ENCODE measurements at places on chromosomes 3 and 15.

GRCh38 chr3:29293421-29293820, 12.6 kb downstream of the RBMS3 start:
- no peak for DNase-seq

GRCh38 chr3:148240351-148240750, 457.4 kb upstream of the AGTR1 start:
- DNase-seq = no peak

DNA sequence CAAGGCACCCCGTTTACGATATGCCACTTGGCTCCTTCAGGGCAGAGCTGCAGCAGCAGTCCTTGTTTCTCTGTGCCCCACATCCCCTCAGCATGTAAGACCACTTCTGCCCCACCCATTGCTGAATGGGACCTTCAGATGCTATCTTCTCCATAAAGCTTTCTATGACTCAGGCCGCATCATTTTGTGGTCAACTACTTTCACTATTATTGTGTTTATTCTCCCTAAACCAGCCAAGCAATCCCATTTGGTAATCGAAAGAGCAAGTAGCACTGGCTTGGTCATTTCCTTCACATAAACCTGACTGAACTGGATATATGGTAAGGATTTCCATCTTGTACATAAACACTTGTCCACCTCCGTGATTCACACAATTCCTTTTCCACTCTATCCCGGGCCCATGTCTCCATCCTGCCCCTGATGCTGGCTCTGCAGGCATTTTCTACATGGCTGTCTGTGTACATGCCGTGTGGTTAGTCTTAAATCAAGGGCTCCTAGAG, 25.7 kb downstream of the LIPC start:
- DNase-seq = peak; percentile 59

- DNase-seq = no peak
These were observed 146.4 kb downstream of the ERC2 start for GRCh38 chr3:56321892-56322291.

GRCh38 chr15:61003437-61004218, 225.5 kb downstream of the RORA start:
- DNase-seq = no peak

- DNase-seq = no peak
These were observed 123.0 kb upstream of the PROK2 start for GRCh38 chr3:71907996-71908395.

GRCh38 chr15:100265641-100266035, 76.1 kb downstream of the ADAMTS17 start:
- no peak for DNase-seq

- DNase-seq = no peak
These were observed 52.9 kb downstream of the CCNL1 start for GRCh38 chr3:157107037-157107436.

GRCh38 chr3:183487016-183487415, 58.6 kb upstream of the MCF2L2 start:
- DNase-seq = no peak

DNA sequence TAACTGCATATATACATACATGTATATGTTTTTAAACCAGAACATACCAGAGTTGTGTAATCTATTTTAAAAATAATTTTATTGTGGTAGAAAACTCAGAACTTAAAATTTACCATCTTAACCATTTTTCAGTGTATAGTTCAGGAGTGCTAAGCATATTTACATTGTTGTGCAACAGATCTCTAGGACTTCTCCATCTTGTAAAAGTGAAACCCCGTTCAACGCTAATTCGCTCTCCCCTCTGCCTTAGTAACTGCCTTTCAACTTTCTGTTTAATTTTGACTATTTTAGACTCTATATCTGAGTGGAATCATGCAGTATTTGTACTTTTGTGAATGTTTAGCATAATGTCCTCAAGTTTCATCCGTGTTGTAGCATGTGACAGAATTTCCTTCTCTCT, 51.8 kb upstream of the SSR3 start:
- DNase-seq = no peak

DNA sequence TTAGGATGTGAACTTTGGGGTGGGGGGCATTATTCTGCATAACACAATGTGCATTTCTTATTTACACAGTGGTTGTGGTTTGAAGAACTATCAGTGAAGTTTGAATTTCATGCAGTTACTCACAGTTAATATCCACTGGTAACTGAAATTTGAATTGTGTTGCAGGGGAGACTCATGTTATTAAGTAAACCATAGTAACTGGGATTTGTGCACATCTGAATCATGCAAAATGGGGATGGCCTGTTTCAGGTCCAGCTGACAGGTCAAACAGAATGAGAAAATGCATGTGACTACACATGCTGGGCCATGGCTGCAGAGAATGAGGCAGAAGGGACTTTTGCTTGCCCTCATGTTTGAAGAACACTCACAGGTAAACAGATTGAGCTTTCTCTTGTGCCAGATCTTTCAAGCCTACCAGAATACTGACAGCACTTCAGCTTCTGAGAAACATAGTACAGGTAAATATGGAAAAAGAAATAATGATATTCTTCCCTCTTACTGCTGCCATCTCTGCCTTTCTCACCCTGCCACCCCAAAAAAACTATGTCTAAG, 115.0 kb downstream of the POLQ start:
- DNase-seq = no peak

DNA sequence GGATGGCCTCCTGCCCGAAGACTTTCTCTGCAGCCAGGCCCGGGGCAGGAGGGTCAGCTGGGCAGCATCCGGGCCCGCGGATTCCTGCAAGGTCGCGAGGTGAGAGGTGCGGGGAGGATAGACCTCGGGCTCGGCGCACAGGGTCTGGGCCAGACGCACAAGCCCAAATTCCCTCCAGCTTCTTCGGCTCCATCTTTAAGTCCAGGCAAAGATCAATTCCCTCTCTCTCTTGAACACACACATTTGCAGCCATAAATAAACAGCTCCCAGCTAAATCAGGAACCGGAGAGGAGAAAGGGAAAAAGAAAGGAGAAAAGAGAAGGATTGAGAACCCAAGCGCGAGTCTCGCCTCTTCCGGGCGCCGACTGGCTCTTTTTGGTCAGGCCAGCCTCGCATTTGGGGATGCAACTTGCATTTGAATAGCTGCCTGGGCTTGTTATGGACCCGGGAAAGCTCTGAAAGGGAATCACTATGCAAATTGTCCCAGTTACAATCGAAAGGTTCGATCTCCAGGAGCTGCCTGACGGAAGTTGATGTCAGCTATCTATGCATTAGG, 14.5 kb upstream of the ONECUT1 start:
- DNase-seq = no peak

DNA sequence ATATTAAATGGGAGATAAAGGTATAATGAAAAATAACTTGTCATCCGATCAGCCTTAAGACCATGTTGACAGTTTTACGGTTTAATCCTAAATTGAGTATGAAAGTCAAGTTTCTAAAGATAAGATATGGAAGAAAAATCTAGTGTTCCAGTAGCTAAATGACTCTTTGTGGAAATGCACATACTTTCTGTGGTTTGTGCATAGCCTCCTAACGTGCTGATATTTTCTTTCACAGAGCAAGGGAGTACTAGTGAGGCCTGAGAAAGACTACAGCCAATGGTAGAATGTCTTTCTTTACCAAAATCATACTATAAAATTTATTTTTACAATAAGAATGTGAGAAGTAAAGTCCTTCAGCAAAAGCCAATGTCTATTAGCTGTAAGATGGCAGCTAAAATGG, 430.6 kb upstream of the RGMA start:
- no peak for DNase-seq

- no peak for DNase-seq
These were observed 35.0 kb upstream of the TJP1 start for GRCh38 chr15:29857221-29857789.

DNA sequence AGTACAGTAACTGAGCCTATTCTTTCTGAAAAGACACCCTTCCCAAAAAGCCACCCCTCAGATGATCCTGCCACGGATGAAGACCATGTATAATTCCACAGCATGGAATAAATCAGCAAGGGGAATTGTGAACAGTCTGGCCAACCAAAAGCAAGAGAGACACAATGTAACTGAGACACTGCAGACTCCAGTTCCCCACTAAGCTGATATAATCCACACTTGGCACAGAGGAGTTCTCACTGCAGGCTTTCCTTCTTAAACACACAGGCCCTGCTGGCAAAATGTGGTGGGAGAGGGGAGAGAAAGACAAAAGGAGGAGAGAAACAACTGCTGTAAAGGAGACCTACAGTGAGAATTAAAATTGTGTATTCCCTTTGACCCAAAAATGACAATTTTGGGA, 12.7 kb downstream of the GPR156 start:
- DNase-seq = no peak

DNA sequence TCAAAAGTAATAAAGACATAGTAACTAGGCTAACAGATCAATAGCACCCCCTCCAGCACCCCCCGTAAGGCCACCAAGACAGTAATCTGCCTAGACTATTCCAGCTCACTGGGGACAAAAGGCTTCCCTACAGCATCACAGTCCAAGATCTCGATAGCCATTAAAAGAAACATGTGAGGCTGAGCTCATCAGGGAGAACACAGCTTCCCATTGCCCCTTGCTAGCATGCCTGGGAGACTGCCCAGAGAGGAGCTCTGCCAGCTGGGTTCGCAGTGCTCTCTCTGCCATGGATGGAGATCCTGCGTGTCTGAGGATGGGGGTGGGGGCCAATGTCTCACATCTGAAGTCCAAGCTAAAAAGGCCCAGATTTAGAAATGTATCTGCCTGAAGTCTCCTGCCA, 17.8 kb downstream of the LRIG1 start:
- peak; percentile 35 for DNase-seq

DNA sequence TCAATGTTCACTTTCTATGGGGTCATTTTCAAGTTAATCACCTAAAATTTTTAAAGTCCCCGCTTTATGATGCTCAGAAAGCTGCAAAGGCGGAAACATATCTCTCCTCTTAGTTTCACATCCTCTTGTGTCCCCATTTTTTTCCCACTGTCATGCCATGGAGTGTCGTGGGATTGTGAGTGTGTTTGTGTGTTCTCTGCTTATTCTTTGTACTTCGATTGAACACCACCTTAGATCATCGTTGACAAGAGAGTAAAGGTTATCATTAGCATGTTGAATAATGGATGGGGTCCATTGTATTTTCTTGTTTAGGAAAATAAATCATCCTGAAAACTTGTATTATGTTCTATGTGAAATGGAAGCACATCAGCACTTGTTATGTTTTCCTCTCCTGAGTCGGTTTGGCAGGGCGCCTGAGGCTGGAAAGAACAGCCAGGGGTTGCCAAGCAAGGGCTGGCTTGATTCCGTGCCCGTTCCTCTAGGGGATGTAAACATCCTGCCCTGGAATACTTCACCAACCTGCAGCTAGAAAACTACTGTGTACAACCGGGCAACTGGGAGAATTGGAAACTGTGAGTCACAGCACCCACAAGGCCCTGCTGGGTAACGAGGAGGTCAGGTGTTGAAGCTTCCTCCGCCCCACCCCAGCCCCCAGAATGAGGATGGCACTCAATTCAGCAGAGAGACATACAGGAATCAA, 67.2 kb downstream of the EIF4E3 start:
- DNase-seq = no peak

DNA sequence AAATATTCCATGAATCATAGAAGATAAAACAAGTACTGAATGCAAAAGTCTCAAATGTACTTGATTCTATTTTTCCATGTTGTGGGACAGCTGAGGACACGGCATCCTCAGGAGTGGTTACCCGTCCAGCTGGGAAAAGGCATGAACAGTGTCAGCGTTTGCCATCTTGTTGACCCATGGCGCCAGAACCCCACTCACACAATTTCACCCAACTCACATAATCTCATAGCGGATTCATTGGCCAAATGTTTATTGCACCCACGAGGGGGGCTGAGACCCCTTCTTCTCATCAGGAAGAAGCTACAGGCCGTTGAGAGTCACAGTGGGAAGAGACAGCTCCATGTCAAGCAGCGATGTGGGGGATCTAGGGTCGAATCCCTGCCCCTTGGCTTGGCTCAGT, 72.9 kb downstream of the OCA2 start:
- DNase-seq = no peak

- DNase-seq = peak; percentile 20
These were observed 57.4 kb downstream of the MRPS25 start for GRCh38 chr3:15007681-15008141.

GRCh38 chr3:25416176-25416575, 11.9 kb upstream of the RARB start:
- no peak for DNase-seq

GRCh38 chr3:114213292-114213626, 24.1 kb downstream of the ZNF80 start:
- DNase-seq = peak; percentile 19

DNA sequence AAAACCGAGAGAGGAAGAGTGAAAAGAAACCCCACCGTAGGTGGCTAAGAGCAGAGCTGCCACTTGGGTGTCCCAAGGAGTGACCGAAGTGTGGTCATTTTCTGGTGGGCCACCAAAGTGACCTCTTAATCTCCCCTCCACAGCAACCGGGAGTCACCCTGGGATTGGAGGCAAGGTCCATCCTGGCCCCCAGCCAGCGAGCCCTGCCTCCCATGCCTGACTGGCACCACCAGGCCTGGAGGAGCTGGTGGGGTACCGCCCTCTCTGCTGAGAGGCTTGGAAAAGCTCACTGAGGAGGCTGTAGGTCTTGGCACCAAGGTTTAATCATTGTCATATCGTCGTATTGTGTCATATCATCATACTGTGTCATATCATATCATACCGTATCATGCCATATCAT, 74.0 kb upstream of the TRPM1 start:
- DNase-seq = no peak

DNA sequence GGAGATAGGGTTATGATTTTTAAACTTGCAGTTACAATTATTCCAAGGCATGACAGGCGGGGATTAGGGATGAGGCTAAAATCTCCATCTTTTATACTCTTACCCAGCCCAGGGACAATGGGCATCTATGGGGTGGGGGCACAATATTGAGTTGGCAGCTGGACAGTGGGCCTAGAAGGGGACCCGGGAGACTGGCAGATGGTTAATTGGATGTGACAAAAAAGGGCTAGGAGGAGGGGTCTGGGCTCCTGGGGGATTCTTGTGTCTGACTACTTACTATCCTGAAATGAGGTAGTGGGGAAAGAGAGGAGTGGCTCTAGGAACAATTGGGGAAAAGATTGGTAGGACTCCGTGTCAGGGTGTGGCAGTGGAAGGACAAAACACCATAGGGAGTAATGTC, 53.0 kb upstream of the ROPN1 start:
- DNase-seq = no peak

DNA sequence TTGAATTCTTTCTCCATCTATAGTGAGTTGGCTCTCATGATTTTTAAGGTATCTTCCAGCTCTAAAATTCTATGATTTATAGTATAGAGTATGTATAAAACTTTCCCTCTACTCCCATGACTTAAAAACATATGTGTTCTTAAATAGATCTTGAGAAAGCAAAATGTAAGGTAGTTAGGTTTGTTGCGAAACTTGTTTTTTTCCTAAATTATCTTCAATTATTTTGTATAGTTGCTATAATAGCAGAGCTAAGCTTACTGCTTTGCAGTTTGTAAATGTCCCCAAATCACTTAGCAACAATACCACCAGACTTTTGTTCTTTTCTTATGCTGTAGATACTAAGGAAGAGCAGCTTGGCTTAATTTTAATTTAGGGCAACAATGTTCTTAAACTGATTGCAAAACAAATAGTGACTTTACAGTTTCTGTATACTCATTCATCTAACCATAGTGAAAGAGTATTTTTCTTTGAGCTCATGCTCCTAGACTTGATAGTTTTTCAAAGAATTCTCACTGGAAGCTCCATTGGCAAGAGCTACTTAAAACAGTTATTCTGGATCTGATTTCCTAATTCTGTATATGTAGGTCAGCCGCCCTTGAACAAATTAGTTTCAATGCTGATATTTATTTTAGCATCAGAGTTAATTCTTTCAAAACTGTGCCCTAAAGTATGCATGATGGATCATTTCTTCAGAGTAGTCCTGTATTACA, 61.2 kb downstream of the LYSMD4 start:
- DNase-seq = no peak

- peak; percentile 76 for DNase-seq
These were observed 854 bp downstream of the CLEC3B start for GRCh38 chr3:45026957-45027356.
